ENCODE measurements at places on chromosomes 3 and 15.

DNA sequence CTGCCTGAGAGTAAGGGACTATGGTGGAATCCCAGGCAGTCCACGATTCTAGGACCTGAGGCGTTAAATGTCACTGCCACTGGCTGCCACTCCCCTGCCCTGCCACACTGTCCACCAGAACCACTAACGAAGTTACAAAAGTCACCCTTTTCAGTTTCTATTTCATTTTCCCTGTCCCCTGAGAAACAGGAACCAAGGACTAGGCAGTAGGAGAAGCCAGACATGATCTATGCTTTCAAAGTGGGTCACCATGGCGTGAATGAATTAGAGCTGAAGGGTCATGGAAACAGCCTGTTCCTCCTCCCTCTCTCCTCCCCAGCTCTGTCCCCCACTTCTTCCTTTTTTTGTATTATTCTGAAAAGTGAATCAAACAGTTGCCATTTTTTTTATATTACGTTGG lies 9.1 kb upstream of the ADPRH start:
- no peak for DNase-seq

- no peak for DNase-seq
These were observed 19.7 kb downstream of the CHMP2B start for GRCh38 chr3:87246662-87247429.

- no peak for DNase-seq
These were observed 260.3 kb upstream of the MRPL3 start for GRCh38 chr3:131762981-131763564.

DNA sequence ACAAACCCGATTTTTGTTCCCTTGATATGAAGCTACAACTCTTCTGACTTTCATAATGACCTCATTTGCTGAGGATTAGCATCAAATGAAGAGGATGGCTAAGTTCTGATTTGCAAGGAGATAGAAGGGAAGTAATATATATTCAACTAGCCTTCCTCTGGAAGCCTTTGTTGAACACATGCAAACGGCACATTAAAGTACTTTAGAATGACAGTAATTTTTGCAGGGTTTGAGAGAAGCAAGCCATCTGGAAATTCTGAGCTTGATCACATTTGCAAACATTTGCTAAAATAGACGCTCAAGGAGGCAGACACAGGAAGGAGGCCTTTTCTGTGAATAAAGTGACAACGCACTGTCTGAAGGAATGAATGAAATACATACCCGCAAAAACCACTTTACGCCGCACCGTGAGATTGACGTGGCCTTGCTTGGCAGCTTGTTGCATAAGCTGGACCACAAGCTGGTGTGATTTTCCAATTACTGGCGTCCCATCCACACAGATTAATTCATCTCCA lies 657.2 kb downstream of the MAGI1 start:
- DNase-seq = no peak

GRCh38 chr3:119403201-119403600 lies 60.2 kb downstream of the TMEM39A start:
- DNase-seq = no peak

- no peak for DNase-seq
These were observed 69.8 kb downstream of the OPA1 start for GRCh38 chr3:193662757-193663322.

GRCh38 chr15:25134546-25134945 lies 179.8 kb downstream of the SNRPN start:
- DNase-seq = no peak

DNA sequence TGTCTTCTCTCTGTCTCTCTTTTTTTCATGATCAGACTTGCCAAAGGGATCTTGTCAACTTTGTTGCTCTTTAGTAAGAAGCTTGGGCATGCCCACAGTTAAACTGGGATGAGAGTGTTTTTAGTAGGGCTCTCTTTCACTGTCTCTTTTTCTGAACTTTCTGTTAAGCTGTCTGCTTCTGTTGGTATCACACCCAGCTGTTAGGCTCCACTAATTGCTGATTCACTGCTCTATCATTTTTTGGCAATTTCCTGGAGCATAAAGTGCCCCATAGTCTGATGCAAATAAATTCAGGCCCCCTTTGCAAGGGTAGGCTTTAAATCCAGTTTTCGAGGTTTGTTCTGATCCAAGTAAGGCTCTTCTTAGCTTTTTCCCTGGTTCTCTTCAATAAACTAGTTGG lies 360.4 kb upstream of the ADAMTS9 start:
- DNase-seq = no peak

DNA sequence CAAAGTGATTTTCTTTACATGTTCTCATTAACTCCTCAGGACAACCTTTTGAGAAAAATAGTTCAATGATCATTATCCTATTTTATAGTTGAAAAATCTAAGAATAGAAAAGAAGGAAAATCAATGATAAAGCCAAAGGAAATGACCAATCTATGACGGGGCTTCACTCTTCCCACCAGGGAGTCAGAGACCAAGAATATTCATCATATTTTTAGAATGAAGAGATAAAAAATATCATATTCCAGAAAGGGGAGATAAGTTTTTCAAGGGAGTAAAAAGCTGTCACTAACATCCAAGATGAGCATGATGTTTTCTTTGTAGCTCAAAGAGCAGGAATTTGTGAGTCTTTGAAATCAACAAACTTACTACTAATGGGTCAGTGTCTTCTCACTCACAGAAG lies 71.5 kb upstream of the LPP start:
- no peak for DNase-seq

GRCh38 chr3:168285506-168285905 lies 189.8 kb upstream of the GOLIM4 start:
- no peak for DNase-seq

GRCh38 chr3:8739757-8740504 lies 6.3 kb downstream of the CAV3 start:
- no peak for DNase-seq

GRCh38 chr3:128946411-128946810 lies 47.5 kb downstream of the CFAP92 start:
- DNase-seq = no peak

DNA sequence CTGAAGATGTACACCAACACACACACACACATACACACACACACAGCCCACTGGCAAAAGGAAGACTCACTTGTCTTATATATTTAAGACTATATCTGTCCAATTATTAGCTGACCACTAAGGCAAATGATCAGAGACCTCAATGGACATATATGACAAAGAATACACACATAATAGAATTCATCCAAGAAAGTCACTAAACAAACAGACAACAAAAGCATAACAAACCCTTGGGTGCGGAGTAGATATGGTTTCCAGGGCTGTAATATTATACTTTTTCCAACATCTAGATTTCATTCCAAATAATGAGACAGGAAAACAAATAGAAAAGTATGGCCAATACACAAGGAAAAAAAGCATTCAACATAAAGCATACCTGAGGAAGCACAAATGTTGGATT lies 72.3 kb upstream of the PRICKLE2 start:
- DNase-seq = no peak

- DNase-seq = no peak
These were observed 9.2 kb downstream of the MITF start for GRCh38 chr3:69748503-69748902.

GRCh38 chr3:146517684-146518435 lies 26.5 kb downstream of the PLSCR1 start:
- DNase-seq = no peak

DNA sequence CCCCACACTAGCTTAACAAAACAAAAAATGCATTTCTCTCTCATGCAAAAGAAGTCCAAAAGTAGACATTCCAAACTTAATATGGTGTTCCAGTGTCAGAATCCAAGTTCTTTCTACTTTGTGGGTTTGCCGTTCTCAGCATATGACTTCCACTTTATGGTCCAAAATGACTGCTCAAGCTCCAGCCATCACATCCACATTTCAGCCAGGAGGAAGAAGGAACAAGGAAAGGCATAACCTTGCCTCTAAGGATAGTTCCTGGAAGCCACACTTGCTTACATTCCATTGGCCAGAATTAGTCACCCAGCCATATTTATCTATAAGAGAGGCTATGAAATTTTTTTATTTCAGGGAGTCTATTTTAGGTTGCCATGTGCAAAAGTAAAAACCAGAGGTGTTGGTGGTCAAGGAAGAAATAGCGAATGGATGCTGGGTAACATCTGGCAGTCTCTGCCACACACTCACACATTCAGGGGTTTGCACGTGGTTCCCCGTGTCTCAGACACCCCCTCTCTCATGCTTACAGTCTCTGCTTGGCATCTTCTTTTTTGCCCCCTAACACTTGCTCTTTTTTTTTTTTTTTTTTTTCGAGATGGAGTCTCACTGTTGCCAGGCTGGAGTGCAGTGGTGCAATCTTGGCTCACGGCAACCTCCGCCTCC lies 69.3 kb downstream of the RPL39L start:
- no peak for DNase-seq
